ENCODE measurements at places on chromosomes 3 and 15.
A peak's percentile ranks its signal among the peaks of the same experiment; 100 is the strongest.

- DNase-seq, result no peak
Observed at GRCh38 chr3:42351207-42351606, 59.2 kb downstream of the LYZL4 start.

DNA sequence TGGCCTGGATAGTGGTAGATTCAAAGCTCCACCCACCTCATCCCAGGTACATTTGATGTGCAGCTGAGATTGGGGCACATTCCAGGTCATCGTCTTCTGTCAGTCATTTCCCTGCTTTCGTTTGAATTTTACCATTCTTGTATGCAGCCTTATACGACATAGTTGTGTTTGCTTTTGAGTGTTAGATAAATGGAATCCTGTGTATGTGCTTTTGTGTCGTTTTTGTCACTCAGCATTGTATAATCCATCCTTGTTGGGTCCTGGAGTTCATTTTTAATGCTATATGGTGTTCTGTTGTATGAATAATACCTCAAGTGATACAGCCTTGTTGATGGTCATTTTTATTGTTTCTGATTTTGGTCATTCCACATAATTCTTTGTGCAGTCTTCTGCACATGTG is 7.3 kb downstream of the RCCD1 start:
- DNase-seq, result no peak

- no peak for DNase-seq
Observed at GRCh38 chr15:82159922-82160321, 102.6 kb downstream of the EFL1 start.

GRCh38 chr3:178451799-178452198 is 84.4 kb upstream of the KCNMB2 start:
- no peak for DNase-seq

- no peak for DNase-seq
Observed at GRCh38 chr3:41907330-41908073, 54.4 kb downstream of the ULK4 start.

- DNase-seq, result no peak
Observed at GRCh38 chr3:146250449-146251382, at the start of gene PLSCR4. Gene PLSCR4, minus strand, starts transcription at chr3:146251105. Its CDS starts 29,034 bp downstream, at chr3:146222071.

GRCh38 chr3:13477943-13478342 is 2.2 kb upstream of the HDAC11 start:
- DNase-seq, result no peak

GRCh38 chr15:87347806-87348515 is 908.6 kb downstream of the NTRK3 start:
- no peak for DNase-seq

DNA sequence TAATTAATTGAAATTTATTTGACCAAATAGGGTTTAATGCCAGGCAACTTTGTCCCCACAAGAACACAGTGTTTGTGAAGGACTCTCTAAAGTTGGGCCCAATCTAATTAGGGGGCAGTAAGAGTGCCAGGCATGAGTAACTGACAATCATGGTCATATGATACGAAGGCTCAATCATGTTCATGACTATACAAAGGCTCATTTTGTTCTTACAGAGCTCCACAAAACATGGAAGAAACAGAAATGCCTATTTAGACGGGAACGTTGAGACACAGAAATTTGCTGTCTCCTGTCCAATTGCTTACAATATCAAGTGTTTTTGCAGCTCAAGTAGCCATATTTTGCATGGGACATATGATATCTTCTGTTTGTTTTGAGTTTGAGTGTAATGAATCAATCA is 391.1 kb downstream of the SI start:
- no peak for DNase-seq

GRCh38 chr3:39005295-39005694 is 46.4 kb downstream of the SCN11A start:
- DNase-seq, result no peak

GRCh38 chr15:101121511-101122090 is 130.2 kb downstream of the CHSY1 start:
- DNase-seq, result peak; percentile 18

GRCh38 chr3:120791913-120792312 is 49.4 kb downstream of the GTF2E1 start:
- DNase-seq, result no peak

GRCh38 chr3:149115114-149115513 is 14.3 kb upstream of the HPS3 start:
- DNase-seq, result no peak

DNA sequence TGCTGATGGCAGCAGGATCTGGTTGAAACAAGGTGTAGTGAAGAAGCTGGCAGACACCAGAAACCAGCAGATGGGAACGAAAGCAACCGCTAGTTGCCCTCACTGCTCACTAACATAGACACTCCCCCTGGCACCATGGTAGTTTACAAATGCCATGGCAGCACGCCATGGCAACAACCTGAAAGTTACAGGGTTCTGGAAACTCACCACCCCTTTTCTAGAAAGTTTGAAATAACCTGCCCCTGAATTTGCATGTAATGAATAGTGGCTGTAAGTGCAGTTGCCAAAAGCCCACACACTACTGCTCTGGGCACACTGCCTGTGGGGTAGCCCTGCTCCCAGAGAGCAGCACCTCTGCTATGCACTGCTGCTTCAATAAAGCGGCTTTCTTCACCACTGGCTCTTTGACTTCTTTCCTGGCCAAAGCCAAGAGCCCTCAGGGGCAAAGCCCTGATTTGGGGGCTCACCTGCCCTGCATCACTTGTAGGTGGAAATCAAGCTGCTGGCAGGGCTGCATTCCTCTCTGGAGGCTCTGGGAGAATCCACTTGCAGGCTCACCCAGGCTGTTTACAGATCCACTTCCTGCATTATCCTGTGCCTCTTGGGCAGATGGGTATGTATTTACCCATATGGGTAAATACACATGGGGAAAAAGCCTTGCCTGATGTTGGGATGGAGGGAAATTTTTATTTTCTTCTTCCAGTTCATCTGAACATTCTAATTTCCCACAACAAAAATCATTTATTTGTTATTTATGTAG is 2.0 kb upstream of the GP9 start:
- DNase-seq, result no peak

DNA sequence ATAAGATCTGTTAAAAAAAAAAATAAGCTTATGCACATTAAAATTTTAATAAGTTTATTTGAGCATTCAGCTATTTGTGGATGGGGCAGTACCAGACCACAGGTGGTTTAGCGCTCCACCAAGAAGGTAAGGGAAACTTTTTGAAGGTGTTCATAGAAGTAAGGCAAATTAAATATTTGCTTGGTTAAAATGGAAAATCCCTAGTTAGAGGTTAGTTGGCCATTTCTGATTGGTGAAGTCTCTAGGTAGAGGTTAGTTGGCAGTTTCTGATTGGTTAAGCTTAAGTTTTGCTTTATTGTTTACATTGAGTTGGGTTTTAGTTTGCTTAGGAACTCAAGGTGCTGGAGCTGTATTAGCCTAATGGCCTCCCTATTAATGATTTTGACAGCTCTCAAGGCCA is 30.7 kb downstream of the SCN11A start:
- DNase-seq, result no peak

GRCh38 chr3:140712301-140712700 is 34.4 kb downstream of the TRIM42 start:
- DNase-seq, result no peak

- no peak for DNase-seq
Observed at GRCh38 chr3:48516571-48516970, 12.6 kb upstream of the SHISA5 start.

GRCh38 chr15:90087454-90088154 is 14.7 kb downstream of the IDH2 start:
- DNase-seq, result no peak
